ENCODE measurements at places on chromosomes 7 and 10.

DNA sequence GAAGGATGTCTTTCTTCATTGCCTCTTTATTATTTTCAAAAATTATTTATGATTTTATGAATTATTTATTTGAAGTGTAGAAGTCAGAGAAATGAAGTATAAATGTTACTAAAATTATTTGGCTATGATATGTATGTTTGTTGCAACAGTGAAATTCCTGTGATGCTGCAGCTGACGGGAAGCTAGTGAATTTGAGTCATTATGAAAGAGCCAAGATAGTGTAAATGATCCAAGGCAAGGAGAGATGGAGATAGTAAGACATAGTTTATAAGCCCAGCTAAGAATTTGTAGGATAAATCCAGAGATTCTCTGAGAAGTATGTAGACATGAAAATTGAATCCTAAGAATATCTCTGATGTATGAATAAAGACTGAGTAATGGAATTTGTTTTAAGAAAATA is 30.8 kb downstream of the CASD1 start:
- DNase-seq = no peak

DNA sequence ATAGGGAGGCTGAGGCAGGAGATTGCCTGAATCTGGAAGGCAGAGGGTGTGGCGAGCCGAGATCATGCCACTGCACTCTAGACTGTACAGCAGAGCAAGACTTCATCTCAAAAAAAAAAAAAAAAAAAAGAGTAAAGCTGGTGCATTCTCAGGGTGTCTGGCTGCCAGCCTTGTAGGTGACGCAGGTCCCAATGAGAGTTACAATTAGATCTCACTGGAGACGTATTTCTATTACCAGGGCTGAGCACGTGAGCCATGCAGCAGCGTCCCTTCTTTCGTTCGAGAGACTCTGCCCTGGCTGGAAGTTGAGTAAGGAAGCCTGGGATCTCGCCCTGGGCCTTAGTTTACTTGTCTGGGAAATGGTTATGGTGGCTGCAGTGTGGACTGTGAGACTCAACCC is 22.4 kb upstream of the ZMIZ1 start:
- no peak for DNase-seq

DNA sequence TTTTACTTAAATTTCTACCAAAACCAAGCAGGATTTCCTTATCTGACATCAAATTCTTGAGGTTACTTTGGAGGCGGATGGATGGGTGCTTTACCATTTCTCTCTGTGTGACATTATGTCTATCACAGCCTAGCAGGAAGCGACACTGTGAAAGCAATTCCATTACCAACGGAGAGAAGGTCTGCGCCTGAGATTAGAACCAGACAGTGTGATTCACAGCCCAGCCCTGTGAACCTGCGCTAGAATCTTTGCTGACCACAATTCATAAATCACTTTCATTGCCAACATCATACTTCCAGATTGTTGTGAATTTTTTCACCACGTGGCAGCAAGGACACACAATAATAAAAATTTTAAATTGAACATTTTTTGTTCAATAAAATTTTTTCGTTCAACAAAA is 126.5 kb downstream of the CUBN start:
- peak; percentile 52 for DNase-seq

DNA sequence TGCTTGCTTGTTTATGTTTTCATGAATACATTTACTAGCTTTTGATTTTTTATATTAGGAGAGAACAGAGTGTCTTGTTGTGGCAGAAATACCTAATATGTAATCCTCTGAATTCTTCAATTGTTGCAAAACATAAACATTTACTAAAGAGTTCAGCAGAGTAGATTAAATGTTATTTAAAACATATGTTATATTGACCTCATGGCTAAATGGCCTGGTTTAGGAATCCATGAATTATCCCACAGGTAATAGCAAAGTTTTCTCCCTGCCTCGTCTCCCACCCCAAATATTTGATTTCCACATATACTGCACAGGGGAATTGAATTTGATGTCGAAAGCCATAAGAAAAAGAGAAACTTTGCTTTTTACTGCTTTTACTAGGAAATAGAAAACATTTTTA is 111.8 kb downstream of the ADK start:
- DNase-seq = no peak

DNA sequence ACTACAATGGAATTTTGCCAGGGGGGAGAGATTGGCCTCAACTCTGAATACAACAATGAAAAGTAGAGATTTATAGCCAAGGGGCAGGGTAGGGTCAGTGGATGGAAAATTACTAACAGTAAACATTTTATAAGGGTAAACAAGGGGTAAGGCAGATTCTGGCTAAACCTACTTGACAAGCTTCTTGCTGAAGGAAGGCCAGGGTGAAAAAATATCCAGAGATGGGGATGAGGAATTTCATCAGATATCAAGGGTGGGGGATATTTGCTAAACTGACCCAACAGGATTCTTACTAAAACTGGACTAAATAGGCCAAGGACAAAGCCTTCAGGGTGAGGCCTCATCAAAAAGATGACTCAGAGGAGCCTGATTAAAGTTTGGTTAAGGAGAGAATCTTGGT is 156.3 kb downstream of the RTKN2 start:
- no peak for DNase-seq

DNA sequence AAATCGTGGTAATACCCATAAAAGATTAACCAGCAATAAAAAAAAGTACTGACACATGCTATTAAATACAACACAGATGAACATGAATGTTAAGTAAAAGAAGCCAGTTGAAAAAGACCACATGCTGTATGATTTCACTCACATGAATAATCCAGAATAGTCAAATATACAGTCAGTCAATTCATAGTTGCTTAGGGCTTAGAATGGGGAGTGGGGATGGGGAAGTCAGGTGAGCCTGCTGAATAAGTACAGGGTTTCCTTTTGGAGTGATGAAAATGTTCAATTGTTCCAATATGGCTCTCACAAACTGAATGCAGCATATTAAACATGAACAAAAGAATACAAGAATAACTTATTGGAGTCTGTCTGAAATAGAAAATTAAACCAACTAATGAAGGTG is 1.8 kb downstream of the COA1 start:
- DNase-seq = no peak
